ENCODE measurements at places on chromosomes 1 and 21.

DNA sequence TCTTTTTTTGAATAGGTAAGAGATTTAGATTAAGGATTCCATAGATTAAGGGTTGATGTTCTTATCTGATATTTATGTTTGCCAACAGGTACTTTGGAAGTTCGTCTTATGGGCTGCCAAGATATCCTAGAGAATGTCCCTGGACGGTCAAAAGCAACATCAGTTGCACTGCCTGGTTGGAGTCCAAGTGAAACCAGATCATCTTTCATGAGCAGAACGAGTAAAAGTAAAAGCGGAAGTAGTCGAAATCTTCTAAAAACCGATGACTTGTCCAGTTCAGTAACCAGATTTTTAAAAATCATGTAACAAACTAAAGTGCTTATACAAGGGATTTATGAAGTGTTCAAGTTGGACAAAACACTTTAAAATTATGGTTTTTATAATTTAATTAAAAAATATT, 100.5 kb downstream of the PKN2 start:
- DNase-seq, result no peak

DNA sequence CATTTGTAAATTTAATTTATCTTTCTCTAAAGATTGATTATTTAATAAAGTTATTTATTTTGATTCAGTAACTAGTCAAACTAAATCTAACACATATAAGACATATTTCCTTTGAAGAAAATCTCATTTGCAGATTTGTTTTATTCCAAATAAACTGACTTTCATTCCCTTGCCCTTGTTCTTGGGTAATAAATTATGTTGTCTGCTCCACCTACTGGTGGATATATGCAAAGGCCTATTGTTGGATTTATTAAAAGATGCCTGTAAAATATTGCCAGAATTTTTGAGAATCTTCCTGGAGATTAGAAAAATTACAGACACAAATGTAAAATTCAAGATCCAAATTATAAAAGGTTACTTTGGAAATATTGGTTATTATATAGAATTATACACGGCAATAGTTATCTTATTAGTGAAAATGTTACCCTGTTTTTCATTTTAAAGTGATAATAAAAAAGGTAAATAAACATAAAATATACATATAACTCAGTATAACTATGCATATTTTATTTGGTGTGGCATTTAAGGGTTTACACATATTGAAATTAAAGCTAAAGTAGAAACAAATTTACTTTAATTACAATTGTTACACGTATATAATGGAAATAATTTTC, 116.1 kb downstream of the SPATA17 start:
- peak; percentile 1 for DNase-seq

DNA sequence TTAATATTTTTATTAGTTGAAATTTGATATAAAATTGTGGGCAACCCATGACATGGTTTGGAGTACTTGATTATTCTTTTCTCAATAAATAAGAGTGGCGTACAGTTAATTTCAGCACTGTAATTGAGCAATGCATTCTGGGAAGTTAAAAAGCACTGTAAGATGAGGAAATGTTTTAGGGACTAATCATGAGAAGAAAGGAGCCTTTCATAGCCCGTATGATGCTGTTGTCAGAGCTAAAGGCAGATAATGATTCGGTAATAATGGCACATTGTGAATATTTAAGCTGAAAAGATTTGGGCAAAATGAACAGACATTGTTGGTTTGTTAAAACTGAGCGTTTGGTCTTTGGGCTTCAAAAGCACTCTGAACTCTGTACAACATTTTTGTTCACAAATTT, 139.3 kb downstream of the NFIA start:
- DNase-seq, result no peak

GRCh38 chr21:36788120-36788638, 89.3 kb downstream of the SIM2 start:
- no peak for DNase-seq

GRCh38 chr1:54157401-54157800, 4.6 kb upstream of the CDCP2 start:
- DNase-seq, result no peak

DNA sequence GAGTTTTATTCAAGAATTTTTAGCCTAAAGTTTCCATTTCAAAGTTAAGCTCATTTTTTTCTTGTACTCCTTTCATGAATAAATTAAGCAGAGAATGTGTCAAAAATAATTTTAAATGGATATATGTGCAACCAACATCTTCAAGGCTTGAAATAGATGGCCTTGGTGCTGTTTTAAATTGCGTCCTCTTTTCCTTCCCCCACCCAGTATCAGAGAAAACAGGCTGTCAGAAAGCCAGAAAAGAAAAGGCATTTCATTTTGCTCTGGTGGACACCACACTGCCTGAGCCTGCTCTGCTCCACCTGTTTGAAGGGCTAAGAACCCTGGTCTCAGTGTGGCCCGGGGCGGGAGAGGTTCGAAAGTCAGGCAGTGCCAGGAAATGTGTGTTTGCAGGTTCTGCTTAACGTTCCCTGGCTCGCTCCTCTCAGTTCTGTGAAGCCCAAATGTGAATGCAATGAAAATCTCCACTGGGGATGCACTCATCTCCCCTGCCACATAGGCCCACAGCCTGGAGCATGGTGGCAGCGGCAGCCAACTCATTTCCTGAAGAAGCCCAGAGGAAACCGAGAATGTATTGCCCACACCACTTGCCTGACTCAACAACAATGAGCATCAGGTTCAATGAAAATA, 134.4 kb downstream of the SDCCAG8 start:
- no peak for DNase-seq

GRCh38 chr1:227401562-227402342, 83.5 kb upstream of the CDC42BPA start:
- DNase-seq, result no peak

DNA sequence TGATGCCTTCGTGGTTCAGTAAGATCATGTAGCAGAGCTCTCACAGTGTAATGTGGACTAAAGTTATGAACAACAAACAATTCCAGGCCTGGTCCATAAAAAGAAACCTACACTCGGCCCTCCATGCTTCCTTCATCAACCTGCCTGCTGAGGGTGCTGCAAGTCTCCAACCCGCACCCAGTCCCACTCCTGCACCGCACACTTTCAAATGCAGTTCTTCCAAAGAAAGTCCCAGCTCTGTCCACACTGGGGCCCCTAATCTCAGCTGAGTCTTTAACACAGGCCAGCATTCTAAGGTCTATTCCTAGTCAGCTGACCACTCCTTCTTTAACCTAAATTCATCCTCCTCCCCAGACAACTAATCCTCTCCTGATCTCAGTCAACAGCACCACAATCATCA, 71.5 kb upstream of the NR5A2 start:
- no peak for DNase-seq

DNA sequence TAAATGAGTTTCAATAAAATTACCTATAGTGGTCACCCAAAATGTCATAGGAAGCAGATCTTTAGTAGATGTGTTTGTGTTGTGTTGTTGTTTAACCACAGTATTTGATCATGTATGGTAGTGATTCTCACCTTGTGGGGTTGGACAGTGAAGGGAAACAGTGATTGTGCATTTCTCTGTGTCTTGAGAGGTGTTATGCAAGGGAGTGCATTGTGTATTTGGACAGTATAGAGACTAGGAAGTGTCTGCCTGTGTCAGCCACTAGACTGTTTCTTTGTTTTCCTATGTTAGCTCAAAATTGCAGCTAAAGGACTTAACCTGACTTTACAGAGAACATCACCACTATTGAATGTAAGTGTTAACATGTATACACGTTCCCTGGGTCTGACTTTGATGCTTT, 6.0 kb downstream of the RGS2 start:
- DNase-seq, result no peak

DNA sequence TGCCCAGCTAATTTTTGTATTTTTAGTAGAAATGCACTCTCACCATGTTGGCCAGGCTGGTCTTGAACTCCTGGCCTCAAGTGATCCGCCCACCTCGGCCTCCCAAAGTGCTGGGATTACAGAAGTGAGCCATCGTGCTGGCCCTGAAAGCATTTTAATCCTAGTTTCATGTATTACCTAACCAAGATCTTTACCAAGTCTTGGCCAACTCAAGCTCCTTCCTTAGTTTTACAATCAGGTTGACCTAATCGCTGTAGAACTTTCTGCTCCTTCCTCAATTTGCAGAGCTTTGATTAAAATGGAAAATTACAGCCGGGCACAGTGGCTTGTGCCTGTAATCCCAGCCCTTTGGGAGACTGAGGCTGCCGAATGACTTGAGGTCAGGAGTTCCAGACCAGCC, 3.2 kb upstream of the TMEM63A start:
- no peak for DNase-seq

DNA sequence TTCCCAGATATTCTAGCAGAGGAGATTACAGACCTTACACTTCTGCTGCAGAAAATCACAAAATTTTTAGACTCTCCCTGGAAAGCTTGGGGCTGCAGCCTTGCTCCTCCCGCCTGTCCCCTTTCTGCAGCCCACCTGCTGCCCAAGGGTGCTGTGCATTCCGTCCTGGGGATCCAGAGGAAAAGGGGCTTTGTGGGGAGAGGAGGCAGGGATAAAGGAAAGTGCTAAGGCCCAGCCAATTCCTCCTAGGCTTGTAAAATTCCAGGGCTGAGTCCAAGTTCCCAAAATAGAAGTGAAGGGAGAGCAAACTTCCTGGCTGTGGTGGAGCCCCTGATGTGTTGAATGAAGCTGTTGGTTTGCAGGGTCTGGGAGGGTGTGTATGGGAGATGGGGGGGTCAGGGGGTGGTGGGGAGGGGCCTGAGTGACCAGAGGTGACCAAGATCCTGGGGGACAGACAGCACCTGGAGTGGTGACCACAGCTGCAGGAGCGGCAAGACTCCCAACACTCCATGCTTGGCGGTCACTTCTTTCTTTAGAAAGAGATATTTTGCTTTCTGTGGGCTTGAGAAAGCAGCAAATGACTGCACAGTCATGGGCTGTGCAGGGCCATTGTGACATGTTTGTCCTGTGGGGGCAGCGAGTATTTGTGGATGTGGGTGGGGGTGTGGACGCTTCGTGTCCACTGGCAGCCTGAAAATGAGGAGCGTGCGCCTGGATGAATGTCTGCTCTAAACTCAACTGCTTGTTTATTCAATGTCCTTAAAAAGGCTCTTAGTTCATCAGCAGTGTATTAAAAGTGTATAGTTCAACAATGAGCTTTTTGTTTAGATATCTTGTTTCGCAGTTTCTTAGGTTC, 68.4 kb downstream of the TLR5 start:
- peak; percentile 88 for DNase-seq

GRCh38 chr1:198986442-198986841, 347.6 kb downstream of the PTPRC start:
- DNase-seq, result no peak

GRCh38 chr21:45992301-45993209, 11.0 kb downstream of the COL6A1 start:
- no peak for DNase-seq

- no peak for DNase-seq
These were observed 113.5 kb downstream of the LHX9 start for GRCh38 chr1:198030682-198031081.

DNA sequence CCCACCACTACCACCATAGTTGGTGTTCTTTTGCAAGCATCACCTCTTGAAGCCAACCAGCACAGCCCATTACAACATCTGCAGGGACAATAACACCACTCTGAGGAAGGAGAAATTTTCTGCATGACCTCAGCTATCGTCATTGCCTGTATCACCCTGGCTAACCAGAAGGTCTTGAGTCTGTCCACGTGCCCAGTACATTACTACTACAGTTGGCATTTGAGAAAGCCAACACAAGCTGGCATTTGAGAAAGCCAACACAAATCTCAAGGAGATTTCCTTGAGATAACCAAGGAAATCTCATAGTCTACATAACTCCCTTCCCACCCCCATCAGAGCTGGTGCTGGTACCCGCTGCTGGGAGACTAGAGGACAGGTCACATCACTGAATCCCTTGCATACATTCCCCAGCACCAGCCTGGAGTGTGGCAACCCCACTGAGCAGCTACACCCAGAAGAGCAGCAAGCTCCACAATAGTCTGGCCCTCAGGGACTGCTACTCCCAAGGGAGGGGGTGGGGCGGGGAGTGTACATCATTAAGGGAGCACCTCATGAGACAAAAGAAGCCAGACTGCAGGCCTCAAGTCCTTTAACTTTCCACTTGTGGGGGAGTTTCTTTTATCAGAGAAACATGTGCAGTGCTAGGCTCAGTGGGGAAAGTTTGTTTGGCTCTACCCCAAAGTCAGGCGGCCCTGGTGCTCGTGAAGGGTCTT, 46.0 kb upstream of the GUCA2A start:
- no peak for DNase-seq

- DNase-seq, result no peak
These were observed 334.3 kb downstream of the NCAM2 start for GRCh38 chr21:21332492-21332891.

DNA sequence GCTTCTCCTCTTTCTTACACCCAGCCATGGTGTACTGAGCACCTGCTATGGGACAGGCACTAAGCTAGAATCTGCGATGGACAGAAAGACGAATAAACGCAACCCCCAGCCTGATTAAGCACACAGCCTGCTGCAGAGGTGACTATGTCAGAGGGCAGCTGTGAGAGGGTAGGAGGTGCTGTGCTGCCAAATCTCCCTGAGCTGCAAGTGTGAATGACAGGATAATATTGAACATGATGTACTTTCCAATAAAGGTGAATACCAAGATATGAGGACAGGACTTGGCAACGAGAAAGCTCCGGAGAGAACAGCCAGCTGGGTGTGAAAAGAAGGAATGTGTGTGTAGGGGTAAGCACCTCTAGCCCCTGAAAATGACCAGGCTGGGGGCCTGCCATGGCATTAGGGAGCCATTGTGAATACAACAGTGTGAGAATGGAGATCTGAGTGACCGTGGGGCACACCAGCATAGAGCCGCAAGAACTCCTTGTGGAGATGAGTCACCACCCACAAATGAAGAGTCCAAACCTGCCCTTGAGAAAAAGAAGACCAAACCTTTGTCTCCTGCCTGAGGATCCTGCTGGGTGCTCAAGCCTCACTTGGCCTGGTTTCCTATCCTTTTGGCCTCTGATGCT, 83.0 kb upstream of the ATF3 start:
- no peak for DNase-seq

DNA sequence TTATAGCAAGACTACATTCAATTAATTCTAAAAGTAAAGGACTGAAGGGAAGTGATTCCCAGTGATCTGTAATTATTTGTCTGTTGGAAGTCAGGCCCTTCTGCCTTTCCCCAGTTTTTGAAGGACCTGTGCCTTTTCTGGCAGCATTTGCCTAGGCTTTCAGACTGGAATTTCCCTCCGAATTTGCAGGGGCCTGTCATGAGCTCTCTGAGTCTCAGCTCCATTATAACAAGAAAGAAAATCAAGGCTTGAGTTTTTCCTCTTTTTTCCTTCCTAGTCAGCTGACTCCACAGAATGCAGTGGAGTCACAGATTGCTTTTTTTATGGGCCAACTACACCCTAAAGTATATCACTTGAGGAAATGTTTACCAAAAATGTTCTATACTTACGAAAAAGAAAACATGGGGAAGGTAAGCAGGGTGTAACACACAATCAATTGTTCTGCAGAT, 1.1 kb downstream of the NR5A2 start:
- DNase-seq, result no peak

GRCh38 chr21:44514746-44515358, 25.1 kb downstream of the KRTAP10-1 start:
- DNase-seq, result no peak

DNA sequence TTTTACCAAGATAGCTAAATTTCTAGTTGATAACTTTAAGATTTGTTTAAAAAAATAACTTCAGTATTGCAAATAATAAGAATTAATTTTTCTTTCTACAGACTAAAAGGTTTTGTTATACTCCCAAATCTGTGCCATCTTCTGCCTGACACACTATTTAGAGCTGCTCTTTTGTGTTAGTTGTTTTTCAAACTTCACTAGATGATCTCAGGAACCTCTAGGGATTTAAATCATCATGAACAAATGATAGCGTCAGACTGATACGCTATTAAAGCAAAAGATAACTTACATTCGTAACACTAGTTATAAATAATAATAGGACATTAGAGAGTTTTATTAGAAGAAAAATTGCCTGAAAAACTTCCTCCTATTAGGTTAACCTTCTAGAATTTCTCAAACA, 243.1 kb upstream of the CXADR start:
- no peak for DNase-seq

- no peak for DNase-seq
These were observed 67.0 kb downstream of the AGPAT3 start for GRCh38 chr21:43932005-43932404.

Measured in hindlimb muscle (tissue), 1 donor.